ENCODE measurements at places on chromosomes 3 and 15. TPM values are rescaled to one million over a fixed set of nuclear protein-coding genes. Genes with fewer than 3 reads are reported as not detected.

The TTC21A gene
- total RNA-seq: 1.9 TPM

The AHSG gene
- total RNA-seq: not detected

The PARP14 gene
- 8.6 TPM for total RNA-seq

The KCNH8 gene
- total RNA-seq: not detected

The SMCO1 gene
- total RNA-seq: not detected

The AVEN gene
- total RNA-seq: 25.7 TPM

The MYRIP gene
- not detected for total RNA-seq

The CLDN16 gene
- total RNA-seq: 0.34 TPM

The CISH gene
- total RNA-seq: 0.65 TPM

The ROPN1 gene
- total RNA-seq: not detected

The PIGZ gene
- 1.2 TPM for total RNA-seq

The FAM81A gene
- total RNA-seq: 14.8 TPM

The RTP3 gene
- not detected for total RNA-seq

The CCR3 gene
- total RNA-seq: not detected

The ABI3BP gene
- total RNA-seq: 1.2 TPM

The LNP1 gene
- 0.79 TPM for total RNA-seq

The TRAT1 gene
- not detected for total RNA-seq

The CNTN4 gene
- not detected for total RNA-seq

The TRIM71 gene
- total RNA-seq: not detected

The HCLS1 gene
- not detected for total RNA-seq

The SAMMSON gene
- total RNA-seq: not detected

The CHST13 gene
- total RNA-seq: 0.41 TPM

The SNTN gene
- not detected for total RNA-seq

The P4HTM gene
- total RNA-seq: 17.9 TPM

The UTS2B gene
- total RNA-seq: 0.22 TPM

The CCDC9B gene
- 22.7 TPM for total RNA-seq

The BCHE gene
- total RNA-seq: 0.74 TPM

The CCNL1 gene
- total RNA-seq: 40.4 TPM

The OR5K2 gene
- not detected for total RNA-seq

The ATG3 gene
- 46.0 TPM for total RNA-seq

The POLQ gene
- 6.3 TPM for total RNA-seq

The RPS17 gene
- 4,917 TPM for total RNA-seq

The COL6A5 gene
- total RNA-seq: not detected

The LRRN1 gene
- total RNA-seq: not detected

The GALNT15 gene
- 0.04 TPM for total RNA-seq

The MRAS gene
- total RNA-seq: 10.2 TPM

The SLC15A2 gene
- 0.29 TPM for total RNA-seq

The MNS1 gene
- 2.7 TPM for total RNA-seq

The GLDN gene
- total RNA-seq: not detected

The C3orf85 gene
- total RNA-seq: not detected

The ARPIN gene
- 11.4 TPM for total RNA-seq

The SPATA12 gene
- total RNA-seq: 0.41 TPM

All from A549 treated with ZK216348 at 1 μM for 4 hours (cell line).